ENCODE measurements at places on chromosomes 1 and 21. TPM values are rescaled to one million over a fixed set of nuclear protein-coding genes. Genes with fewer than 3 reads are reported as not detected.

TNFSF4 gene
- total RNA-seq: 2.0 TPM

S100A3 gene
- not detected for total RNA-seq

IGSF3 gene
- 3.3 TPM for total RNA-seq

DNA sequence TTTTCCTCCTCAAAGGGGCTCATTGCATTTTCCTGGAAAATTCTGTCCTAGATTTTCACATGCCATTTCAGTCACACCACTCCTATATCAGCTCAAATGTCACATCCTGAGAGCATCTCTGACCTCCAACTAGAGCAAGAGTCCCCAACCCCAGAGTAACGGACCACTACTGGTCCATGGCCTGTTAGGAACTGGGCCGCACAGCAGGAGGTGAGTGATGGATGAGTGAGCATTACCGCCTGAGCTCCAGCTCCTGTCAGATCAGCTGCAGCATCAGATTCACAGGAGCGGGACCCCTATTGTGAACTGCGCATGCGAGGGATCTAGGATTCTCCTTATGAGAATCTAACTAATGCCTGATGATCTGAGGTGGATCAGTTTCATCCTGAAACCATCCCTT is 12.7 kb upstream of the RRP15 start:
- H3K36me3 ChIP-seq: no peaks in the 10 kb centered on the region
- H3K27ac ChIP-seq: no peak overlapping the region
- no peak overlapping the region for H3K4me3 ChIP-seq
- DNase-seq: no peak
- H3K27me3 ChIP-seq: no peaks in the 10 kb centered on the region

DNA sequence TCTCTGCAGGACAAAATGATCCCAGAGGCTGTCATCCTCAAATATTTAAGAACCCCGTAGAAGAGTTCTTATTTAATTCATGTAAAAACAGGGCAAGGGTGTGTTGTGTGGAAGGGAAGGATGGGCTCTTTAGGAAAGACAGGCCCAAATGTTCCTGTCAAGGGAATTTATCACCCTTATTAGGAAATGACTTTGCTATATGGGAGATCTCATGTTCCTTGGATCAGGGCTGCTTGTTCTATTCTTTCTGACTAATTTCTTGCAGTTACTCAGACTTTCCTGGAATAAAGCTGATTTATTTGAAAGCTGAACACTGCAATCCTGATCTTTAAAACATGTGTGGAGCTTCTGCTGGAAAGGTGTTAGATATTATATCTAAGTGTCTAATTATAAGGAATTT is 72.8 kb downstream of the SELENOF start:
- H3K27ac ChIP-seq: no peak overlapping the region
- H3K4me1 ChIP-seq: peaks cover 5% of the 10 kb centered on the region
- no peaks in the 10 kb centered on the region for H3K27me3 ChIP-seq
- no peak overlapping the region for H3K4me3 ChIP-seq

DNA sequence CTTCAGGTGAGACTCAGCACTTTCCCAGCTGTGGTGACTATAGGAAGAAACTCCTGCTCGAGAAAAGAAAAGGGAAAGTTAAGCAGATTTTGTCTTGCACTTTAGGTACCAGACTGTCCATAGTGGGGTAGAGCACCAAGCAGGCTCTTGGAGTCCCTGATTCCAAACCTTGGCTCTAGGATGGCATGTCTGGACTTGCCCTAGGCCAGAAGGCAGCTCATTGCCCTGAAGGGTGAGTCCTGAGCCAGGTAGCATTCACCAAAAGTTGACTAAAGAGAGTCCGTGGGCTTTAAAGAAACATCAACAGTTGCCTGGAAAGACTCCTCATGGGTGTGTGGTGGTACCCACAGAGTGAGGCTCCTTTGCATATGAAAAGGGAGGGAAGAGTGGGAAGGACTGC is 145.2 kb upstream of the SNX7 start:
- peaks cover 2% of the 10 kb centered on the region for H3K36me3 ChIP-seq
- H3K4me1 ChIP-seq: no peaks in the 10 kb centered on the region
- H3K27me3 ChIP-seq: no peaks in the 10 kb centered on the region
- DNase-seq: no peak
- H3K4me3 ChIP-seq: no peak overlapping the region

DNA sequence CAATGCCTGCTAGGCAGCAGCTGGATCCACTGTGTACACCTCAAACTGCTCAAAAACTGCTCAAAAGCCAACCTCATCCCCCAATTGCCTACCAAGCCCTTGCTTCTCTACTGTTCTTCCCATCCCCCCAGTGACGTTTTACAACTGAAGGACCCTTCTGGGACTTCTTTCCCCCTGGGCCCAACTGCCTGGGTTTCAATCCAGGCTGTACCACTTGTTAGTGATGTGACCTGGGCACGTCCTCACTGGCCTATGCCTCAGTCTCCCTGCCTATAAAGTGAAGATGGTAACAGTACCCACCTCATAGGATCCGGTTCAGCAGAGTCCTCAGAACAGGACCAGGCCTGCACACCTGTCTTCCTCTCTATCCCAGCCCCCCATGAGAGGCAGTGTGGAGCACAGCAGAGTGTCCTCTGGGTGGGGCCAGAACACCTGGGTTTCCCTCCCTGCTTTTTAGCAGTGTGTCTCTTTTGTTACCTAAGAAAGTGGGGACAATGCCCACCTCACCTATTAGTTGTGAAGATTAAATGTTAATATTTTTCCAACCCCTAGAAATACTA is 1.9 kb upstream of the TEKT2 start:
- no peak overlapping the region for H3K27ac ChIP-seq
- no peak for DNase-seq
- peaks cover 41% of the 10 kb centered on the region for H3K27me3 ChIP-seq
- H3K4me1 ChIP-seq: peaks cover 5% of the 10 kb centered on the region
- no peak overlapping the region for H3K4me3 ChIP-seq

- DNase-seq: no peak
- H3K27ac ChIP-seq: no peak overlapping the region
- H3K36me3 ChIP-seq: no peaks in the 10 kb centered on the region
- H3K4me1 ChIP-seq: peaks cover 53% of the 10 kb centered on the region
- H3K4me3 ChIP-seq: no peak overlapping the region
- no peaks in the 10 kb centered on the region for H3K27me3 ChIP-seq
These were observed 34.4 kb upstream of the RNF19B start for GRCh38 chr1:32998997-32999396.

All from activated T-cell treated with anti-CD3 and anti-CD28 coated beads, Interleukin-2, amount 50 U/mL, for 72 hours (primary cell).